A673 (cell line): ENCODE measurements at places on chromosomes 4 and X.

- DNase-seq = no peak
Observed at GRCh38 chr4:45172636-45173035, 446.3 kb upstream of the GNPDA2 start.

DNA sequence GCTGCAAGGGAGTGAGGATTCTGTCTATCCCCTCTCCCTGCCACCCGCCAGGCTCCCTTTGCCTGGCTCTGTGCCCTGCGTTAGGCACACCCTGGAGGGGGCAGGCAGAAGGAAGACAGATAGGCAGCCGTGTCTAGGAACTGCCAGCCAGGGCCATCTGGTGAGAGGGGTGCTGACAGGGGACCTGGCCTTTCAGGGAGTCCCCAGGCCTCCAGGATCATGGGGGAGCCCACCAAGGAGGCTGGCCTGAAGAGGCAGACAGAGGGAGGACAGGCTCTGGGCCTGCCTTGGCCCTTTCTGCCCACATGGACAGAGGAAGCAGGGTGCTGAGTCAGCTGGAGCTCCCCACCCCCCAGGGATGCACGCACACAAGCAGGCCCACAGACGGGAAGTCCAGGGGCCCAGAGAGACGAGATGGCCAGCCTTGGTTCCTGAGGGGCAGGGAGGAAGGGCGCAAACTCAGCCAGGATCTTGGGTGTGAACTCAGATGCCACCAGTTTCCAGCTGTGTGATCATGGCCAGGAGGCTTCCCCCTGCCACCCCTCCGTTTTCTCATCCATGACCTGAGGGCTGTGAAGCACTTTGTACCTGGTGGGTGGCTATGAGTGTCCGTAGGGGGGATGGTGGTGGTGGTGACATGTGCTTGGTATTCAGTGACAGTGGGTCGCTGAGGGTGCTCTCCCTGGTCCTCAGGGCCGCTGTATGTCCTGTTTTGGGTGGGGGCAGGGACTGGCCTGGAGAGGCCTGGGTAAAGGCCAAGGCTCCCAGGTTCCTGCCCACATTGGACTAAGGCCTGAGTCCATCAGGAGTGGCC lies 1.8 kb downstream of the SH3BP2 start:
- DNase-seq = no peak

GRCh38 chr4:88360256-88360655 lies 18.4 kb upstream of the HERC6 start:
- no peak for DNase-seq

DNA sequence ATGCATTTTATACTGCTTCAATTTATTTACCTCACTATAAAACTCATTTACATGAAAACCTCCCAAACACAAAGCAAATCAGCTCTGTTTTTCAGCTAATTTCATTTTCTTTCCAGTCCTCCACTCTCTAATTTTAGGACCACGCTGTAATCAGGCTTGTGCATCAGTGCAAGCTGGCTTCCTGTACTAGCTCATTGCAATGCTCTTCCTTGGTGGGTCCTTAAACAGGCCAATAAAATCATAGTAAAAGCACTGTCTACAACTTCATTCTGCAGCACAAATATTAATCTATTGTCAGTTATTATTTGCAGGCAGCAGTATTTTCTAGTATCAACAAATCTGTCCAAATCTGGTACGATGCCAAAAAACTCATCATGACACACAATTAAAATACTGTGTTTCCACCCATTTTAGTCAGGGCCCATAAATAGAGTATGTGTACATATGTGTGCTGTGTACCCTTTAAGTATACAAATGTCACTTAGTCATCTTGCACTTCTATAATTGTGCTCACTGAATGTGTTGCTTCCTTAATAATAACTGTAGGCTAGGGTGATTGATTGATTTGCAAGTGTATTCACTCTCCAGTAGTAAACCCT lies 178.2 kb upstream of the HCCS start:
- no peak for DNase-seq

DNA sequence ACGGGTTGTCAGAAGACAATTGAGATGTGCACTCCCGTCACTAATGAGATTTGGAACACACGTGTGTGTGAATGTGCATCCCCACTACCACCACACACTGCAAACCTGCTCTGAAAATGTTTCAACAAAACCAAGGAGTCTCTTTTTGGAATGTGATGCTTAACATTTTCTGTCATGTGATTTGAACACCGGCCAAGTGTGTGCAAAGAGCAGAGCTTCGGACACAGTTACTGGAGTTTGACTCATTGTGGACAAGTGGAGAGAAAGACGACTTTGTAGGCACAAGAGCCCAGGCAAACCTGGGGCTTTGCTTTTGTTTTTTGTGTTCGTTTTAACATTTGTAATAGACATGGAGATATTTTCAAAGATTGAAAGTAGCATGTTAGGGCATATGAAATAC lies 49.2 kb downstream of the CCKAR start:
- DNase-seq = no peak
